BE2C (cell line): ENCODE measurements at places on chromosomes 12 and 14.

DNA sequence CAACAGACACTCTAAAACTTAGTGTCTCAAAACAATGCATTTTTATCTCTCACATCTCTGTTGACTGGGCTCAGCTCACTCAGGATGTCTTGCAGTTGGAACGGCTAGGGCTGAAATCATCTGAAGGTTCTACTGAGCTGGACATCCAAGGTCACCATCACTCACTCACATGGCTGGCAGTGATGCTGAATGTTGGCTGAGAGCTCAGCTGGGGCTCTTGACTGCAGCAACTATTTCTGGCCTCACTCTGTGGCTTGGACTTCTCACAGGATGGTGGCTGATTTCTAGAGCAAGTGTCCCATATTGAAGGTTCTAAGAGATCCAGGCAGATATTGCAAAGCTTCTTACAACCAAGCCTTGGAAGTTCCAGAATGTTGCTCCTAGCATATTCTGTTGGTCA lies 166.5 kb downstream of the ZFP36L1 start:
- DNase-seq = no peak

GRCh38 chr12:123805173-123805572 lies 43.1 kb downstream of the DNAH10 start:
- DNase-seq = peak; percentile 19

DNA sequence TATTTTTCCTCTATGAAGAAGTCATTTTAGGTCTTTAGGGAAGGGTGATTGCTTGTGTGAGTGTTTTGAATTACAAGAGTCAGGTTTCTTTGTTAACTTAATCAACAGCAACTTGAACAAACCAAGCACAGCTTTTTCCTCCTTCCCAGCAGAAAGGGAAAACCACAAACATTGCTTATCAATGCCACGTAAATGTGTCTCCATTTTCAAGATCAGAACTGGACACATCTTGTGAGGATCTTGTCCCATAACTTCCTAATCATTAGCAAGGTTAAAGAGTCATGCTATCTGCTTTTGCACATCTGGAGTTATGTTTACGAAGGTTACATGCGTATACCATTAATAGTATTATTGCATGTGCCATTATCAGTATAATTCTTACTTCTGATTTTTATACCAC lies 248.0 kb upstream of the FLRT2 start:
- no peak for DNase-seq

DNA sequence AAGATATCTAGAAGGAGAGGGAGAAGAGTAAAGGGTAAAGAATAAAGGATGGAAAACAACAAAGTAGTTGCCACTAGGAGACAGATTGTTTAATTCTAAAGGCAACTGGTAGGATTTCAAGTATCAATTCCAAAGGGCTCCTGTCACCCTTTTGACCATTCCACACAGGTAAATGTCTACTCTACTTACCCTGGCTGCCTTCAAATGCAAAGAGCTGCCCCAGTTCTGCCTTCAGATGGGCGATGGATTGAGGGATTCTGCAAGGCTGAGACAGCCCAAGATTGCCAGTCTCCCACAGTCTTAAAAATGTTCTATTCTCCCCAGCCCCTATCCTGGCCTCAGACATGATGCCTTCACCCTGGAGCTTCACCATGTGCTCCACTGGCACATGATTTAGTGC lies 11.4 kb downstream of the KRT76 start:
- DNase-seq = no peak

GRCh38 chr12:92971859-92972524 lies 42.9 kb upstream of the EEA1 start:
- DNase-seq = no peak

- DNase-seq = no peak
Observed at GRCh38 chr12:59097876-59098275, 177.6 kb upstream of the LRIG3 start.

DNA sequence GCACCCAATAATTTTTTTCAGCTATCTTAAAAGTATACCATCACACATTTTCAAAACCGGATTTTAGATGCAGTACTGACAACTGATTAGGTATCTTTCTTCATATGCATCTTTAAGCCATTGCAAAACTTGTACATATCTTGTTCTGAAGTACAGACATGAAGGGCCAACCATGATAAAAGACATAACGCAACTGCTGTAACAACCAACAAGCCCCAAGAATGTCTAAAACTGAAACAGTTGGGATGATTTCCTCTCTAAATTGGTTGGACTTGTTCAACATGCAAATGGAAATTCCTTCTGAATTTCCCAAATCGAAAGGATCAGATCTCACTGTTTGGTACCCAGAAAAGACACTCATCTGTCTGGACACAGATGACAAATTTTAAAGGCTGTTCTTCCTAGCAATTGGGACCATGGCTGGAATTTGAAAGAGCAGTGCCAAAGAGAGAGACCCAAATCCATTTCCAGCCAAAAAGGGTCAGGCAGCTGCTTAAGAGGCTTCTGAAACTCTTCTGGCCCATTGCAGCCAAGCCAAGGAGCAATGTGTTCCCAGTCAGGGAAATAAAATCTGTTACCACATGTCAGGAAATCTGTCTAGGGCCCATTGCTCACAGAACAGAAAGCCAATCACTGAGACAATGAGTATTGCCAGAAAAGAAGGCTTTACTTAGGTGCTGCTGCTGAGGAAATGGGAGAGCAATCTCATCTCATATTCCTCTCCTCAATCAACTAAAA lies 1122.4 kb upstream of the USP15 start:
- no peak for DNase-seq

GRCh38 chr12:125186471-125187147 lies 121.4 kb downstream of the AACS start:
- DNase-seq = no peak

GRCh38 chr12:20798554-20798953 lies 12.0 kb upstream of the SLCO1B3 start:
- no peak for DNase-seq

DNA sequence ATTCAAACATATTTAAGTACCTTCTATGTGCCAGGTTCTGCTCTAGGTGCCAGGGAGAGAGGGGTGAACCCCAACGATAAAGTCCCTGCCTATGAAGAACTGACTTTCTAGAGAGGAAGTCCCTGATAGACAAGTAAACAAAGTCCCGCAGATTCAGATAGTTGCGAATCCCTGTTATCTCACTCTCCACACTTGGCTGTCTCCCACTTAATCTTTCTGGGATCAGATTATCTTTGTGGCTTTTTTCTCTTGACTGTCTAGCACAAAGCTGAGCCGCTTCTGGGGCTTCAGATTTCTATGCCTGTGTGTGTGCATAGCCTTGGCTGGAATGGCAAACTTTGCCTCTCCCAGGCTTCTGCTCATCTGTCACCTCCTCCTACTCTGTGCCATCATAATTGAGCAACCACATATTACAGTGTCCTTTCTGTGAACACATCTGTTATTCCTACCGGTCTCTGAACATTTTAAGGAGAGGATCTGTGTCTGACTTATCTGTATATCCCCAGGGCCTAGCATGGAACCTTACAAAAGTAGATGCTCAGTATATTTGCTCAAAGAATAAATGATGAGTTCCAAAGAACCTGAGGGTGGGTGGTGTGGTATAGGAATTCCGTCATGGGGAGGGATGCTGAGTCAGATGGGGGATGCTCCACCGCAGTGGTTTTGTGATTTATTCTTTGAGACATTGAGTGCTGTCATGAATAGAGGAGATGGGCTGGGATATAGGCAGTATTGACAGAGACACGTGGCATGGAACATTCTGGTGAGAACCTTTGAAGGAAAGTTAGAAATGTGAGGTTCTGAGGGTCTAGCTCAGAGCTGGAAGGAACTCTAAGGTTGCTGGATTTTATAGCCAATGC lies 28.5 kb downstream of the RGS6 start:
- no peak for DNase-seq

DNA sequence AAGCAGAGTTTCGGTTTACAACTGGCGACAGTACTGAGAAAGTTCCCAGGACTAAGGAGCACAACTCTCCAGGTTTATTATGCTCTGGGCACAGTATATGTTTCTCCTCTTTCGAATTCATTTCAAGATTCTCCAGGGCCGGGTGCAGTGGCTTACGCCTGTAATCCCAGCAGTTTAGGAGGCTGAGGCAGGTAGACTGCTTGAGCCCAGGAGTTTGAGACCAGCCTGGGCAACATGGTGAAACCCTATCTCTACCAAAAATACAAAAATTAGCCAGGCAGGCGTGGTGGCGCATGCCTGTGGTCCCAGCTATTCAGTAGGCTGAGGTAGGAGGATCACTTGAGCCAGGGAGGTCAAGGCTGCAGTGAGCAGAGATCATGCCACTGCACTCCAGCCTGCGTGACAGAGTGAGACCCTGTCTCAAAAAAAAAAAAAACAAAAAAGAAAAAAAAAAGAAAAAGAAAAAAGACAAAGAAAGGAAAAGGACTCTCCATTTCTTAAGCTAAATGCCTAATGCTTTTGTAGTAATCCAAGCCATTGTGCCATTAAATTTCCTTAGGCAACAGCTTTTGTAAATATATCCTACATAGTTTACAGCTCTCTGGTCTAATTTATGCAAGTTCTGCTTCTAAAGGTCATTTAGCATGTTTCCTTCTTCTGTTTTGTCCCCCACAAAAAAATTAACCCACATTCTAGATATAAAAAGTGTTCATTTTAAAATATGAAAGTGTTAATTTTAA lies 34.8 kb downstream of the ATL1 start:
- no peak for DNase-seq

DNA sequence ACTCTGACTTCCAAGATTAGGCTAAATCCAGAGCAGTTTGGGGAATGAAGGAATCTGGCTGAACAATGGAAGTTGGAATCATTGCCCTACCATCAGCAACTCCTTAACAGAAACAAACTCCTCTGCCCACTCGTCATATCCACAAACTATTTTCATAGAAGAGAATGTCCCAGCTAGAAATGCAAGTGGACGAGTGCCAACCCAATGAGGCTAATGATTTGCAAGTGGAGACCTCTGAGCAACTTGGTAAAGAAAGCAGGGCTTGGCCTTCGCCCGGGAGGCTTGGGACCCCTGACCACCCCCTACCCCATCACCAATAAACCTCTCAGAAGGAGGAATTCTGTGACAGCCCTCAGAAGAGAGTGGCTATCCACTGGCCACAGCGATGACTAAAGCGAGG lies 40.0 kb upstream of the DDX11 start:
- no peak for DNase-seq

GRCh38 chr12:50545786-50546185 lies 41.0 kb downstream of the DIP2B start:
- DNase-seq = no peak

- no peak for DNase-seq
Observed at GRCh38 chr14:24674204-24674970, 40.4 kb upstream of the GZMB start.

GRCh38 chr12:131915000-131915689 lies 13.9 kb upstream of the PUS1 start:
- DNase-seq = peak; percentile 9

DNA sequence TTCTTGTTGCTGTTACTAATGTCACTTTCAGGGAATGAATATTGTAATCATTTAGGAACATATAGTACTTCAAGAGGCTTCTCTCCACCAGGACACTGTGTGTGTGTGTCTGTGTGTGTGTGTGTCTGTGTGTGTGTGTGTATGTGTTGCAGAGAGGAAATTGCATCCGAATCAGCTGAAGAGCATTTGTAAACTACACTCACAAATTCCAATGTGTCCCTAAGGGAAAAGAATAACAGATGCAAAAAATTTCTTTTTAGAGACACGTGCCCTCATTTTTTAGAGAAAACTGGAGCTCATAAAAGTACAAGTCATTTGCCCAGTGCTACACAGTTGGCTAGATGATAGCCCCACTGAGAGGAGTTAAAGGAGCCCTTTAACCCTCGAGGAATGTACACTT lies 168.8 kb downstream of the ANO4 start:
- DNase-seq = no peak

DNA sequence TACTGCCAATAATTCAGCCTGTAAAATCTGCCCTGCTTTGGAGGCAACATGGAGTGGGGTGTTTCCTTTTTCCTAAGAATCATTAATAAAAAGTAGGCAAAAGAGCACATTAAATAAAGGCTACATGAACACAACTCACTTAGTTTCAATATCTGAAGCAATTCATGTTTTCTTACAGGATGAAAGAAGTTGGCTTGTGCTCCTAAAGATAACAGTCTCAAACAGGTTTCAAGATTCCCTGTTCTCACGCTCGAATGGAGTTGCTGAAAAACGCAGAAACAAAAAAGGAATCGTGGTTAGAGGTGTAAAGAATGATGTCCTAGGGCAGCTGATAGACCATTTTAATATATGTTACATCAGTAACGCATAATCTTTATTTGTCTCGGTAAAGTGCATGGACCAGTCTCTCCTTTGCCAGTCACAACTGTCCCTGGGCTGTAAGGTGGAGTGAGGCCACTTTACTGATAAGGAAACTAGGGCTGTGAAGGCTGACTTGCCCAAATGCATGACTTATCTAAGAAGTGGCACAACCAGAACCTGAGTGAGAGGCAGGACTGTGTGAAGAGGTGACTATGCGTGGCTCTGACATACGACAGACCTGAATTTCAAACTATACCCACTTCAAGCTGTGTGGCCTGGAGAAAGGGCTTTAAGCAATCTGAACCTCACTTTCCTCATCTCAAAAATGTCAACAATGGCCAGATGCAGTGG lies 12.6 kb downstream of the GIT2 start:
- DNase-seq = no peak

DNA sequence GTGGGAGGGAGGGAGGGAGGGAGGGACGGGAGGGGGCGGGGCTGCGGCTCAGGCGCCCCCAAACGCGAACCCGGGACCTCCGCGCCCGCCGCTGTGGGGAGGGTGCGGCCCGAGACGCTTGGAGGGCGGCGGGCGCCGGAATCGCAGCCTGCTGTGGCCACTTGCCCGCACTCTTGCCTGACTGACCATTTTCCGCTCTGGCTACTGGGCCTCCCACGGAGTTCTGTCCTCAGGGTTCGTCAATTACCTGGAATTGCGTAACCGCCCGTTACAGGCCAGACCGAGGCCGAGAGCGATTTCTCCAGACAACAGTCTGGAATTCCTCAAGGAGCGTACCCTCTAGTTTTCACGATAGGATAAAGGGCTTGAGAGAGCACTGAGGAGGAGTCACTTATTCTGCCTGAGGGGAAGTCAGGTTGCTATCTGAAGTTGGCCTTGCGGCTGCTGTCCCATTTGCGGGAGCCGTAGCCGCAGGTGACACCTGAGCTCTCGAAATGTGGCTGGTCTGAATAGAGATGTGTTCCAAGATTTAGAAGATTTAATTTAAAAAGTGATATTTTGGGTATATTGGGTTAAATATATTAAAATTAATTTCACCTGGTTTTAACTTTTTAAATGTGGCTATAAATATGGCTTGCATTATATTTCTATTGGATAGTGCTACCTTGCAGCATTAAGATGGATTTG lies 446 bp upstream of the ZNF641 start:
- no peak for DNase-seq

- DNase-seq = no peak
Observed at GRCh38 chr14:22497671-22498093, 91.3 kb downstream of the DAD1 start.

- DNase-seq = no peak
Observed at GRCh38 chr12:66438601-66439000, 136.3 kb downstream of the HELB start.

- DNase-seq = no peak
Observed at GRCh38 chr12:90682398-90682797, 272.6 kb downstream of the CCER1 start.
